ENCODE measurements at places on chromosomes 3 and 15. TPM values are rescaled to one million over a fixed set of nuclear protein-coding genes. Genes with fewer than 3 reads are reported as not detected.

DNA sequence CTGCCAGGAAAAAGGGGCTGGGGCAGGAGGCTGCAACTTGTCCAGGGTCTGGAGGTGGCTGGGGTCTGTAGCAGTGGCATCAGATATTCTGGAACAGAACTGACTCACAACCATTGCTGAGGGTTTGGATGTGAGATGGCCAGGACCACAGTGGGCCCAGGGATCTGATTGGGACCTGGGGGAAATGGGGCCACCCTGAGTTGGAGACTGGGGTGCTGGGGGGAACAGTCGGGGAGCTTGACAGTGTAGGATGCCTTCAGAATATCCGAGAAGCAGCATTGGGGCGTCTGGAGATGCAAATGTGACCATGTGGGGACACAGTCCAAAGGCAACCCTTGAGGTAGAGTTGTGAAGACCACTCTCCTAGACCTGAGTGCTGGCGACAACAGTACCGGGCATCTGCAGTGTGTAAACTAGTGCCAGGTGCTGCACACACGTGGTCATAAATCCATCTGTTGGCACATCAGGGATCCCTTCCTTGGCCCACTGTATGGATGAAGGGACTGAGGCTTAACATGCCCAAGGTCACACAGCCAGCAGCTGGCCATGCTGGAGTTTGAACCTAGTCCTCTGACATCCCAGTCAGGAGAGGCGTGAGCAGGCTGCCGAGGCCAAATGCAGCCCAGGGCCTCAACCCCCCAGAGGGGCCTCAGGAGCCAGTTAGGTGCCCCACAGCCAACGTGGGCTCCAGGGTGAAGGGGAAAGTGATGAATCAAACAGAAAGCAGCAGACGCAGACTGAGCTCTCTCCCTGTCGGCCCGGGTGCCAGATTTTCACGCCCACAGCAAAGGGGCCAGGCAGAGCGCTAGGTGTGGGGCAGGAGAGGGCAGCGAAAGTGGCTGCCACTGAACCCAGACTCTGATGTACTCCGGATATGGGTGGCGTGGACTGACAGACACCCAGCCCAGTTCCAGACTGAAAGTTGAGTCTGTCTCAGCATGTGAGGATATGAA lies 18.8 kb downstream of the HEMK1 start:
- H3K27ac ChIP-seq = no peak overlapping the region
- no peaks in the 10 kb centered on the region for H3K27me3 ChIP-seq
- H3K4me3 ChIP-seq = no peak overlapping the region

- H3K27me3 ChIP-seq = peaks cover 6% of the 10 kb centered on the region
- DNase-seq = no peak
- no peaks in the 10 kb centered on the region for H3K36me3 ChIP-seq
- no peak overlapping the region for H3K4me3 ChIP-seq
Observed at GRCh38 chr3:97990624-97991292, 18.5 kb upstream of the RIOX2 start.

DNA sequence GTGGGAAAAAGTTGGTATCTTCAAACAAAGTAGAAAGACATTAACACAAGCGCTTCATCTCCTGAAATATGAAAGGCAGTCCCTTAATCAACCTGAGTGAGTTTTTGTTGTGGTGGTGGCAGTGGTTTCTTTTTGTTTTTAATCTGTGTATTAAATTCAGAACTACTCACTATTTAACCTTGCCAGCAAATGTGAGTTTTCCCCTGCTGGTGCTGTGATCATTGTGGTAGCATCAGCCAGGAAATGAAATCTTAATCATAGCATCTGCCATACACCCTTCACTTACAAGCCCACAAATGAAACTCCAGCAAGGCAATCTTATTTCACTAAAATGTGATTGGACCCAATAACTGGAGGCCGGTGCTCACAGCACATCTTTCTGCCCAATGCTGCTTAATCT lies 229.7 kb downstream of the SHOX2 start:
- no peaks in the 10 kb centered on the region for H3K36me3 ChIP-seq
- H3K27ac ChIP-seq = no peak overlapping the region
- no peaks in the 10 kb centered on the region for H3K27me3 ChIP-seq

STRC gene
- total RNA-seq = 0.22 TPM

- H3K27me3 ChIP-seq = no peaks in the 10 kb centered on the region
- H3K4me3 ChIP-seq = no peak overlapping the region
- peak; percentile 88 for DNase-seq
- H3K27ac ChIP-seq = peak overlapping the region; percentile 16
Observed at GRCh38 chr3:176916777-176917176, 280.5 kb downstream of the TBL1XR1 start.

ZNF502 gene
- not detected for total RNA-seq

MCTP2 gene
- total RNA-seq = 6.2 TPM

DNA sequence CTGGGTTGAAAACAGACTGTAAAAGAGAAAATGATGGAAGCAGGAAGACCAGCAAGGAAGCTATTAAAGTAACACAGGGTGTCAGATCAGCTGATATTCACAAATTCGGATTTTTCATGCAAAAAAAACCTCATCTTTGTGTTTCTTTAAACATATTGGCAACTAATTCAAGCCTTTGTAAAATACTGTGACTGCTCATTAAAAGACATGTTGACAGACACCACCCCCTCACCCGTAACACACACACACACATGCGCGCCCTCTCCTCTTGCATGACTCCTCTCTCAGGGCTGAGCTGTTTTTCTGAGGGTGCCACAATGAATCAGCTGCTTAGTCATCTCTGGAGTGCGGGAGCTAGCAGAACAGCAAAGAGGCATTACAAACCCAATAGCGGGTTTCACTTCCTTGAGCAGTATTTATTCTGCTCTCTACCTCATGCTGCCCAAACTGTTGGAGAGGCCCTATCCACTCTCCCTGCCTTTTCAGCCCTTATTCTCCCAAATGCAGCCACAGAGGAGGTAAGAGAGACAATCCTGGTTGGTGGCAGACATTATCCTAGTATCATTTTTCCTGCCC lies 35.8 kb upstream of the CCDC80 start:
- H3K27me3 ChIP-seq = no peaks in the 10 kb centered on the region
- peak overlapping the region; percentile 24 for H3K4me3 ChIP-seq

DNA sequence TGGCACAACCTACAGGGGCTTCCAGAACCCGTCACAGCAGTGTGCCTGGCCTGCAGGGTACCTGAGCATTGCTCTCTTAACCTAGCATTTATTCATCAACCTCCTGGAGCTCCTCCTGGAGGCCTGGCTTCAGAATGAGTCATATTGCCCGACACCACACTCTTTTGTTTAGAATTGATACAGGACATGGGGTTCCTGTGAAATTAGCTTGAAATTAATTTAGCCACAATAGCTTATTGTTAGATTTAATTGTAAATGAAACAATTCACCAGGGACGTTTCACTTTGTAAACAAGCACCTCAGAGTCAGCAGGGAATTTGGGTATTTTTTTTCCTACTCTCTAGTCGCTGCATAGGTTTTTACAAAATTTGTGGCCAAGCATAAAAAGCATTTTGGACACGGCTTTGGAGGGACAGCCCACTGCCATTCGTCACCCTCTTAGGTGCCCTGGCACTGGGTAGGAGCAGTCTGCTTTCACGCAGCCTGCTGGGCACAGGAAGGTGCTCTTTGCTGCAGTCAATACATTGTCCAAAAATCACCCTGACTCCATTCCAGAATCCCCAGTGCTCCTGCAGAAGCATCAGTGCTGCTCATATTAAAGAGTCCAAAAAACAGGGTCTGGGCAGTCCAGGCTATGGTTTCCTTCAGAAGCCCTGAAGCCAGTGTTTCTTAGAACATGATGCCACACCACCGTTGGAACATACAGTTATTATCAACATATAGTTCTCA lies 60.8 kb upstream of the MEF2A start:
- H3K27me3 ChIP-seq = no peaks in the 10 kb centered on the region
- no peak overlapping the region for H3K4me3 ChIP-seq
- H3K27ac ChIP-seq = no peak overlapping the region
- DNase-seq = peak; percentile 56
- H3K4me1 ChIP-seq = peaks cover 32% of the 10 kb centered on the region
- H3K36me3 ChIP-seq = no peaks in the 10 kb centered on the region

DNA sequence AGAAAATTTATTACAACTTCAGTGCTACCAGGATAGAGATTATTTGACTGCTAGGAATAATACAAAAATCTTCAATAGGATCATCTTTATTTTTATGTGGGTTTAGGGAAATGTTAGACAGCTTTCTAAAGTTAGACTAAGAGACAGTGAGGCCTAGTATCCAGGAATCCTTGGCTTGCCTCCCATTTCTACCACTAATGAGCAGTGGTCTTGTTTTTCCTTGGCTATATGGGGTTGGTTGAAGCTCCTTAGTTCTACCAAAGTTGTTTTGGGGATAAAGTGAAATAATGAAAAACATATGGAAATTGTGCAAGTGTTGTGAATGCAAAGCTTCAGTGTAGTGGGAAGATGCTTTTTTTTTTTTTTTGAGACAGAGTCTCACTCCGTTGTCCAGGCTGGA lies 16.8 kb downstream of the AP4E1 start:
- H3K4me3 ChIP-seq = no peak overlapping the region
- no peaks in the 10 kb centered on the region for H3K4me1 ChIP-seq
- H3K36me3 ChIP-seq = peaks cover 4% of the 10 kb centered on the region
- H3K27ac ChIP-seq = no peak overlapping the region

DNA sequence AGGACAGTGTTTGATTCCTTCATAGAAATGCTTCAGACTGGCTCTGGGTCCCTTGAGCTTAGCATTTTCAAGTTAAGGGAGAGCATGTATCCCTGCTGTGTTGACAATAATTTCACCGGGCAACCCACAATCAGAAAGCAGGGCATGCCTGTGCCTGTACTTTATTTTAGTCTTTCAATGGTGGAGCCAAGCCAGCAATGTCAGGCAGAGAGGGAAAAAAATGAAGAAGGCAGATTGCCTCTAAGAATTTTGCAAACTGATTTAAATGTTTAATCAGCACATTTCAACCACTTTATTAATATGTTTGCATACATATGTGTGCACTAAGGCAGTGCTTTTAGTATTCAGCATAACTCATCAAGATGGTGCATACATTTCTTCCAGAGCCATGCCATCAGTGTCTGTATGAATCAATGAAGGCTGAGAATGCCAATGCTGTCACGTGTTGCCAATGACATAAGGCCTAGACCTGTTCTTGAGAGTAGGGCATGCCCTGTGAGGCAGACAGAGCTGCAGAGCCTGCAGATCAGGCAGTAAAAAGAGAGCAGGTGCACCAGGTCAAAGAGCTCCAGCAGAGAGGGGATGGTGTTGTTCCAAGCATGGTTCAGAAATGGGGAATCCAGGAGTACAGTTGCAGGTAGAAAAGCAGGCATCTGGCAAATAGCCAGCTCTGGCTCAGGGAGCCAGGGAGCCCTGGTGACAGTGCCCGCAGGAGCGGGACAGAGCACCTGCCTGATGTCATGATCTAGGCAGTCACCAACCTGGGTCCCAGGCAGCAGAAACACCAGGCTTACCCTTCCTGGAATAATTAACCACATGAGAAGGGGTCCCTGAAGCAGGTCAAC lies 508.5 kb downstream of the GABRG3 start:
- no peaks in the 10 kb centered on the region for H3K27me3 ChIP-seq
- H3K4me3 ChIP-seq = no peak overlapping the region

TP63 gene
- total RNA-seq = 0.23 TPM

GRCh38 chr3:170692720-170693119 lies 106.8 kb upstream of the SLC7A14 start:
- peak; percentile 66 for DNase-seq
- no peaks in the 10 kb centered on the region for H3K36me3 ChIP-seq
- H3K27me3 ChIP-seq = no peaks in the 10 kb centered on the region
- H3K4me1 ChIP-seq = peaks cover 44% of the 10 kb centered on the region

DNA sequence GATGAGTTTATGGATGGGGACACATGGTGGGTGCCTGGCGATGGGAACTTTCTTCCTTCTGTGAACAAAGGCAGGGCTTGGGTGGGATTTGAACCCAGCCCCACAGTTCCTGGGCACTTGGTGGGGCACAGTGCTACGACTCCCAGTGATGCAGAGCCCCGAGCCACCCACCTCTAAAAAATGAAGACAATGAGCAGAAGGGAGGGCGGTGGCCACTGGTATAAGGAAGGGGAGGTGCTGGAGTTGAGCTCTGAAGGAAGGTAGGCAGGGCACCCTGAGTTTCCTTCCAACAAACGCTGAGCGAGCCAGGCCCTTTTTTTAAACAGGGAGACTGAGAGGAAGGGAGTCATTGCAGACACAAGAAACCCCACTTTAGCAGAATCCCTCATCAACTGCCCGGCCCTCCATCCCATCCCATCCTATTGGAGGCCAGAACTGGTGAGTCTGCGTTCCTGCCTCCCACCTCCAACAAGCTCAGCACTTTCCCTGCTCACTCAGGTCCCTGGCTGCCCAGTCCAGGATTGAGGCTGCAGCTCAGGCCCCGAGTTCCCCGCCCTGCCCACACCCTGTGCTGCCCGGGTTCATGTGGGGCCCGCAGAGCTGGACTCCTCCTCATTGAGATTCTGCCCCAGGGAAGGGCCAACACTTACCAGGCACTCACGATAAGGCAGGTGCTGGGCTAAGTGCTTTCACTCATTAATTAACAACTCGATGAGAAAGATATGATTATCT lies 57.3 kb downstream of the LINGO1 start:
- H3K4me3 ChIP-seq = no peak overlapping the region
- no peaks in the 10 kb centered on the region for H3K4me1 ChIP-seq
- DNase-seq = no peak
- no peaks in the 10 kb centered on the region for H3K36me3 ChIP-seq

DNA sequence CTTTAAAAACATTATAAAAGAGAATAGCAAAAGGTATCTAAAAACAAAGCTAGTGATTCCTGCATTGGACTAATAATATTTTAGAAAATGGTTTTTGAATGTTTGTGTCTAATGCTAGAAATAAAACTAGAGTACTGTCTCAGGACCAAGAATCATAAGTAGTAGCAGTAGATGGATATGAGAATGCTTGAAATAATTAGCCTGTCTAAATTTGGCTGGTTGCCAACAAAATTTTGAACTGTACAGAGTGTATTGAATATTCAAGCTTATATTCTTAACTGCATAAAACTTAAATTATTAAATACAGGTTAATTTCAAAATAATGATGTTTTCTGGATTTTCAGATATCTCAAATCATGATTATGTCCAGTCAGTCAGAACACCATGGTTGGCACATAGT lies 14.0 kb downstream of the ABHD5 start:
- no peak for DNase-seq
- H3K27ac ChIP-seq = no peak overlapping the region
- H3K36me3 ChIP-seq = peaks cover 14% of the 10 kb centered on the region
- no peaks in the 10 kb centered on the region for H3K27me3 ChIP-seq

DNA sequence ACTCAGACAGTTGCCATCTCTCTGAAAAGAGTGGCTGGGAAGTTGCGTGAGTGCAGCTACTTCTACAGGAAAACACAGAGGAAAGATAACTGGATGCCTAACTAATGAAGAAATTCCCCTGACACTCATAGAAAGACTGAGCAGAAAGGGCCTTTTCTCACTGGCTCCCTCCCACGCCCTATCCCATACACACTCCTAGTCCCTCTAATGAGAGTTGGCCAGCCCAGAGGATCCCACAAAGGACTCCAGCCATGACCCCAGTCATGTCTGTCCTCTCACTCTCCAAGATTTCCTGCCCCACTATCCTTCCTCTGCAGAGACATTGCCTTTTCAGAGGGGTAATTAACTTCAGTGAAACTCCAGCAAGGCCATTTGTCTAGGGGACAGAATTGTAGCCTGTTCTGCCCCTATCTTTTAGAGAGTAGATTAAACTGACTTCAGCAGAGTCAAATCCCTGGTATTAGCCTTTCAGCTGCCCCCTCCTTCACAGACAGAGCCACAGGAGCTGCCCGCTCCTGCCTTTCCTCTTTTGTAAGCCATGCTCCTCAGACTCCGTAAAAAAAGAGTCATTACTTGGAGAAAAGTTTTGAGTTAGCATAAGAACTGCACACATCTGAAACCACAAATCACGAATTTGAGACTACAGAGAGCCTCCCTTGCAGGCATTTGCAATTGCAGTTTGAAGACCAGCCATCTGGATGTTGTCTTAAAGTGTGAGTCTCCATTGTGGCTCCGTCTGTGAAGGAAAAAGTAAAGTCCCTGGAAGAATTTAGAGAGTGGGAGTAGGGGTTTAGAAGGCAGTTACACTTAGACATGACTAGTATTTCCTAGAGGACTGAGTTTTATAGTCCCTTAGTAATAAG lies 129.1 kb upstream of the SEMA6D start:
- H3K4me3 ChIP-seq = no peak overlapping the region
- H3K27me3 ChIP-seq = no peaks in the 10 kb centered on the region
- H3K27ac ChIP-seq = no peak overlapping the region
- no peaks in the 10 kb centered on the region for H3K36me3 ChIP-seq
